ENCODE measurements at places on chromosomes 3 and 15.
A peak's percentile ranks its signal among the peaks of the same experiment; 100 is the strongest.

DNA sequence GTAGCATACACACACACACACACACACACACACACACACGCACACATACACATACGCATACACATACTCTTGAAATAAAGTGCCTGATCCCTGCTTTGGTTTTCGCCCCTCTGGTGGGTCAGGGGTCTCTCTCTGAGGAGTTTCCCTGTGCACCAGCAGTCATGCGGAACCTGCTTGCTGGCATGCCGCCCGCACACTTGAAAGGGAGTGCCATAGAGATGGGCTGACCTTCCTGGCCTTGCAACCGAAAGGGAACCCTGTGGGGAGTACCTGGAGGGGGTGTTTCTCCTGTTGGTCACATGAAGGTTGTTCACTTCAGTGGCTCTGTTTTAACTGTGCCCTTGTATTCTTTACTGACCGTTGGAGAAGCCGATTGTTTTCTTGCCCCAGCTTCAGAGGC lies 752.3 kb downstream of the NR2F2 start:
- no peak for DNase-seq

GRCh38 chr15:67762610-67763368 lies 62.5 kb upstream of the SKOR1 start:
- peak; percentile 32 for DNase-seq

- DNase-seq = peak; percentile 35
These were observed 106.9 kb upstream of the RNU6-1 start for GRCh38 chr15:67946701-67947100.

DNA sequence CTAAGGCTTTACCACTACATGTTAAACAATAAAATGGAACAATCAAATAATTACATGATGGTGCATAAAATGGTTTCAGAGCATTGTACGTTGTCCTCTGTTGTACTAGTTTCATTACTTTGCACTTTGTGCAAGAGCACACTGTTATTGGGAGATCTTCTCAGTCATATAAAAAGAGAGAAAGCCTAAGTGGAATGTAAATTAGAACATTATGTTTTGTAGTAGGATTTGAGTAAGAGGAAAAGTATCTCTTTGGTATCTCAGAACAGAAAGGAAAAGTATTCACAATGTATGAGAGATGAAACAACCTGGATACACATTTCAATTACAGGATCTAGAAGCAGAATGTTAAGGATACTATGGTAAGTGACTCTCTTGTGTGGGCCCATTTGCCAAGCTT lies 26.9 kb upstream of the PLSCR2 start:
- DNase-seq = no peak

GRCh38 chr3:141659821-141660613 lies 78.1 kb upstream of the RNF7 start:
- peak; percentile 65 for DNase-seq

DNA sequence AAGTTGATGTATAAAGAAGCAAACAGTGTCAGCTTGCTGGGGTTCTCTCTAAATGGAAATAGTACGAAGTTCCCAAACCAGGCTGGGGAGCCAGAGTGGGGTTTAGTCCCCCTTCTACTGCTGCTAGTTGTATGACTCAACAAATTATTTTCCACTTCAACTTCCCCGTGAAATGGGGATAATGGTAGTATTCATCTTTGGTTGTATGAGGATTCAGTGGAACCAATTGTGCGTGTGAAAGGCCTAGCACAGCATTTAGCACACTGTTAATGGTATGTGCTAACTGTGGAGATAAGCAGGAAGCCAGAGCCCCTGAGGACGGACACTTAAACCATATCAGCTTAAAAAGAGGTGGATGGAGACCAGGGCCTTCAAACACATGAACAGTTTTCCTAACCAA lies 4.2 kb downstream of the SORD start:
- no peak for DNase-seq

Measured in NCI-H82 (cell line).